ENCODE measurements at places on chromosomes 7 and 10. TPM values are rescaled to one million over a fixed set of nuclear protein-coding genes. Genes with fewer than 3 reads are reported as not detected.

Gene LIPM
- total RNA-seq, result not detected

Gene FBXL13
- 0.87 TPM for total RNA-seq

Gene PRF1
- not detected for total RNA-seq

Gene RPEL1
- total RNA-seq, result not detected

Gene ASB10
- not detected for total RNA-seq

Gene CALML3
- not detected for total RNA-seq

Gene BRAF
- total RNA-seq, result 8.7 TPM

Gene ACTR1A
- 198 TPM for total RNA-seq

Gene KIAA1217
- 25.7 TPM for total RNA-seq

Gene CNTNAP2
- total RNA-seq, result 0.20 TPM

Gene RAPGEF5
- 56.5 TPM for total RNA-seq

Gene GPR15LG
- total RNA-seq, result not detected

Gene FAM25A
- not detected for total RNA-seq

Gene HHEX
- total RNA-seq, result 42.2 TPM

Gene EVX1
- not detected for total RNA-seq

Gene ZMIZ2
- 21.5 TPM for total RNA-seq

Gene TAS2R3
- not detected for total RNA-seq

Gene ARHGAP22
- total RNA-seq, result 37.4 TPM

Gene PALD1
- 31.8 TPM for total RNA-seq

Gene MXI1
- 4.4 TPM for total RNA-seq

Gene GJC3
- not detected for total RNA-seq

Data from mammary microvascular endothelial cell (primary cell).